Muscle of leg (tissue), 16 donors: ENCODE measurements at places on chromosomes 6 and 20. TPM values are rescaled to one million over a fixed set of nuclear protein-coding genes. Genes with fewer than 3 reads are reported as not detected.
A peak's percentile ranks its signal among the peaks of the same experiment; 100 is the strongest.

DNA sequence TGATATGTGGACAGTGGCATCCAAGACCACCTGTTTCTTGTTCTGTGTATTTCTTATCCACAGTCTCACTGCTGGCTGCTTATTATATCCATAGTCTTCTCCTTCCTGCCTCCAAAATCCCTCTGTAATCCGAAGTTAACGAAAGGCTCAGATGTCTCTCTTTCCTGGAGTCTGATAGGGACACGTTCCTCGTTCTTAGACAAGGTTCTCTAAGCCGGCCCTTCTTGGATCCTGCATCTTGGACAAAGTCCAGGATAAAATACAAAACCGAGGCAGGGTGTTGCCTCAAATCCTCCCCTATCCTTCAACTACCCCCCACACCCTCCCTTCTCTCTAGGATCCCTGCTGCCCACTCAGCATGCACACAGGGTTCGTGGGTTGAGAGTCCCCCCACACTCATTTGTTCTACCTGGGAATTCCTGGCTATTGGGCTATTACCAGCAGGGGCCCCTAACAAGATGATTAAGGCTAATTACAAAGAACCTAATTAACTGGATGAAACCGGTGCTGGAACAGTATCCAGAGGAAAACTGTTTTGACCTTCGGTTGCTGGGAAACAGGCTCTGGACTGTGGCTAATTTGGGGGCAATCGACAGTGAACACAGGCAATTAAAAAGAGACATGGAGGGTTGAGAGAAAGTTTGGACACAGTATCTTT, 32.7 kb upstream of the MRPS10 start:
- DNase-seq, result peak; percentile 53

GRCh38 chr6:56524891-56525703, 117.6 kb downstream of the DST start:
- peak; percentile 91 for DNase-seq

- DNase-seq, result no peak
Observed at GRCh38 chr6:35142588-35143569, 1.7 kb upstream of the TCP11 start.

DNA sequence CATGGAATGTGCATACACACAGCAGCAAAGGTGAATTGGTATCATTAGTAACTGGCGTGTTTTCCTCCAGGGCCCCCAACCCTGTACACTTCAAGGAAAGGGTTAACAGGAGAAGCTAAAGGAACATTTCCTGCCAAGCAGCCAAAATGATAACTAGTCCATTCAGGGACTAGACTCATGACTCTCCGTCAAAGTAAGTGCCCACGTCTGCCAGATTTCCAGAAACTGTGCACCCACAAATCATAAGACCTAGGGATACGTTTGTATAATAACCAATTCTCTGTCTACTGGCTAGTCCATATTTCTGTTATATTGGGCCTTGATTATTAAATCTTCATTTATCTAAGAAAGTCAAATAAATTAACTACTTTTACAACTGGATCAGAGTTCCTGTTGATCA, 76.0 kb upstream of the NHSL1 start:
- no peak for DNase-seq

- DNase-seq, result peak; percentile 72
Observed at GRCh38 chr6:46104209-46104608, 25.6 kb upstream of the ENPP4 start.

DNA sequence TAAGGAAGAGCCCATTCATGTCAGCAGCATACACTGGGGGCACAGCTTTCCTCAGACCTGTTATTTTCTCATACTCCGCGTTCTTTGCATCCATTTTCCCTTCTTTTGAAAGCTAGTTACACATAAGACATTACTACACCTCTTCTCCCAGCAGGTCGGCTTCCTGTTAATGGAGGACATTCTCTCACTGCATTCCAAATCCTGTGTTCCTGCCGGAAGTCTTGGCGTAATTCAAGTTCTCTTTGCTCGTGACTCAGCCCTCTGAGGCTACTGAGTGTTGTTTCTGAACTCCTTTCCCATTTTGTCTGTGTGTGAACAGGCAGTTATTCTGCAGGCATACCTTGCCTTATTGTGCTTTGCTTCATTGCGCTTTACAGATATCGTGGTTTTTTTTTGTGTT, 97.5 kb upstream of the ZBTB24 start:
- peak; percentile 5 for DNase-seq

Gene CCHCR1
- 15.3 TPM for polyA plus RNA-seq

Gene ACSS1
- polyA plus RNA-seq, result 23.4 TPM

Gene PHACTR1
- polyA plus RNA-seq, result 4.7 TPM

Gene PTCHD4
- 2.6 TPM for polyA plus RNA-seq
